Omental fat pad (tissue), 4 donors: ENCODE measurements at places on chromosomes 16 and 17. TPM values are rescaled to one million over a fixed set of nuclear protein-coding genes. Genes with fewer than 3 reads are reported as not detected.

GRCh38 chr16:15981382-15981781 lies 32.0 kb downstream of the ABCC1 start:
- DNase-seq = no peak

DNA sequence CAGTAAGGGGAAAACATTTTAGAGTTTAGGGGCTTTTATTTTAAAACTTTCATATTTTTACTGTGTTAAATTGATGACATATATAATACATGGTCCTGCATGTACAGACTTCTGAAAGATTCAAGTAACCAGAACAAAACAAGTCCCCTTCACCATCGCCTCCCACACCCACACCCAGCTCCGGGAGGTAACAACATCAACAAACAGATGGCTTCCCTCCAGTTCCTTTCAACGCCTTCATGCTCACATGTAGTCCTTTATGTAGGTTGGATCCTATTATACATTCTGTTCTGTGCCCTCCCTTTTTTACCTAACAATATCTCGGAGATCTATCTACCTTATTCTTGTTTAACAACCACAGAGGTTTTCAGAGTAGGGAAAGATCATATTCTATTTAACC lies 30.5 kb downstream of the GINS3 start:
- no peak for DNase-seq

DNA sequence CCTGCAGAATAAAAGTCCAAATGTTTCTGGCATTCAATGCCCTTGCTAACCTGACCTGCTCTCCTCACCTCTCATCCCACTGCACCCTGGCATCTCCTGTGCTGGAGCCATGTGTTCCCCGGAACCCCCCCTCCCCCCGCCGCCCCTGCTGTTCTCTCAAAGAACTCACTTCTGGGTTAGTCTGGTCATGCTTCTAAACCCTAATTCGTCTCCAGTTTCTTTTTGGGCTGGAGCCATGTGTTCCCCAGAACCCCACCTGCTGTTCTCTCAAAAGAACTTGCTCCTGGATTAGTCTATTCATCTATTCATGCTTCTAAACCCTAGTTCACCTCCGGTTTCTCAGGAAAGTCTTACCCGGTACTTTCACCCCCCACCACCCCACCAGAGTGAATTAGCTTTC lies 808 bp upstream of the ALOX15 start:
- no peak for DNase-seq

DNA sequence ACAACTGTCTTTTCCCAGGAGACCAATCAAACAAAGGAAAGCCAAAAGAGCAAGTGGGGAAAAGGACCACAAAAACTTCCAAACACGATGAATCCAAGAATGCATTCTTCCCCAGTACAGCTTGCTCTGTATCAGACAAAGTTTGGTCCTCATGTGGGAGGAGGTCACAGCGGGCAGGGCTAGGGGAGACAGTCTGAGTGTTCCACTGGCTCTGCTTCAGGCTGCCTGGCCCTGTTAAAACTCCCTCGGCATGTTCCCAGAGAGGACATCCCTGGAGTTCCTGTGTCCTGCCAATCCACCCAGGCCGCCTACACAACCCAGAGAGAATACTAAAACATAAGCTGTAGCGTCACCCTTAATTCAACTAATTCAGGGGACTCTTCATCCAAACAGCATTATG lies 415.1 kb upstream of the DYNLRB2 start:
- DNase-seq = no peak

DNA sequence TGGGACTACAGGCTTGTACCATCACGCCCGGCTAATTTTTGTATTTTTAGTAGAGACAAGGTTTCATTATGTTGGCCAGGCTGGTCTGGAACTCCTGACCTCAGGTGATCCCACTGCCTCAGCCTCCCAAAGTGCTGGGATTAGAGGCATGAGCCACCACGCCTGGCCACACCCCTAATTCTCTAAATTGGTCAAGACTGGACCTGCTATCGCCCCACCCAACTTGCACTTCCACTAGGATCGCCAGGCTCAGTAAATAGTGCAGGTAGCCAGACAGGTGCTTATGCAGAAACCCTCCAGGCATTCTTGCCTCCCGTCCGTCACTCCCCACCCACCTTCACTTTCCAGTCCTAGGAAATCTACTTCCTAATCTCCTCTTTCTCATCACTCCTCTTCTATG lies 481.4 kb upstream of the EEF2KMT start:
- no peak for DNase-seq

DNA sequence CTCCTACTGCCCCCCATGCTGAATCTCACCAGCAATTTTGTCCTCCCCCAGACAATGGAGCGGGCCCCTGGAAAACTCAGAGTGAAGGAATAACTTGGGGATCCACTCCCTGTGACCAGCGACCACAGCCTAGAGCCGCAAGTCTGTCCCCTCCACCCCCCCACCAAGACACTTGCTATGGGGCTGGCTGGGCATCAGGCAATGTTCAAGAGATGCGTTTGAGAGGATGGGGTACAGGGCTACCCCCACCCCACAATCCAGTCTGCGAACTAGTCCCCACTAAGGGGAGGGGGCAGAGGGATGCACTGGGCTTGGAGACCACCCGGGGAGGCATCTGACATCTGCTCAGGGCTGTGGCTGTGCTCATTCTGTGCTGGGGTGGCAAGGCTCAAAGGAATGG lies 2.4 kb downstream of the PPL start:
- no peak for DNase-seq

GRCh38 chr17:64097196-64097936 lies 32.6 kb downstream of the ERN1 start:
- no peak for DNase-seq

MBTPS1 gene
- total RNA-seq = 75.3 TPM

TBX4 gene
- not detected for total RNA-seq

PPL gene
- 97.6 TPM for total RNA-seq
